ENCODE measurements at places on chromosomes 11 and 22.

DNA sequence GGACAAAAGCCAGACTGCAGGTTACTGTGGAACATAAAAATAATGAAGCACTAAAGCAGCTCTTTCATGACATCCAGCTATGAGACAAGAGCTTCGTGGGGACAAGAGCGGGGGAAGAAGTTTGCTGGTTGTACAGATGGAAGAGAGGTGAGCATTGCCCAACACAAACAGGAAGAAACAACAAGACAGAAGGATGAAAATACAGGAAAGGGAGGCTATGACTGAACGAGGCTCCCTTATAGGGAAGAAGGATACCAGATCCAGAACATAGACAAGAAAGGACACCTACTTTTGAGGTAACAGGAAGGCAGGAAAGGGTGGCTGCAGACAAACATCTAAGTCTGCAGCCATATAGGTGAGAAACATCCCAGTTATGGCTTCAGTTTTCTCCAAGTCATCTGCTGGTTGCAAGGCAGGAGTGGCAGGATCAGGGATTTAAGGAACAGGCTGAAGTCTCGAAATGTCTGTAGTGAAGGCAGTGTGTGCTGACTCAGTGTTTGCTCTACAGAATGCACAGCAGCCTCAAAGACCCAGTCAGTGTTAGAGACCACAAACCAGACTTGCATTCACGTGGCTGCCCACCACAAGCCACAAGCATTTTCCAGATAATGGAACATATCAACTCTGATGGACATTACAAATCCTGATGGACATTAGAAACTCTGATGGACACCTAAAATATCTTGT lies 1.9 kb downstream of the CLTCL1 start:
- no peak for DNase-seq

GRCh38 chr11:75524665-75525432 lies 892 bp downstream of the GDPD5 start:
- no peak for DNase-seq

DNA sequence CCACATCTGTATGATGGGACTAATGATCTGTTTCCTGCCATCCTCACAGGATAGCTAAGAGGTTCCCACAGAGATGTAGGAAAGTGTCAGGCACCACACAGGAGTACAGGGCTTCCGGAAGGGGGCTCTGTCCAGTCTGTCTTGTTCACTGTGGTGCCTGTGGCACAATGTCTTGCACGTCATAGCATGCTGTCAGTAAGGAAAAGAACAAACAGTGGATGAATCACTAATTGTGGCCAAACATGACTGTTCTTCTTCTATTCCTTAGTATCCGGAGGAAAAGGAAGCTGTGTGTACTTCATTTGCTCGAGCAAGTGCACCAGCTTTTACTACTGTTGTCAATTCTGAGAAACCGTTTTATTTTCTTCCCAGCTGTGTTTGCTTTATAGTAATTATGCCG lies 73.4 kb upstream of the YWHAH start:
- DNase-seq, result no peak

GRCh38 chr11:28339488-28339887 lies 231.3 kb downstream of the METTL15 start:
- DNase-seq, result no peak

DNA sequence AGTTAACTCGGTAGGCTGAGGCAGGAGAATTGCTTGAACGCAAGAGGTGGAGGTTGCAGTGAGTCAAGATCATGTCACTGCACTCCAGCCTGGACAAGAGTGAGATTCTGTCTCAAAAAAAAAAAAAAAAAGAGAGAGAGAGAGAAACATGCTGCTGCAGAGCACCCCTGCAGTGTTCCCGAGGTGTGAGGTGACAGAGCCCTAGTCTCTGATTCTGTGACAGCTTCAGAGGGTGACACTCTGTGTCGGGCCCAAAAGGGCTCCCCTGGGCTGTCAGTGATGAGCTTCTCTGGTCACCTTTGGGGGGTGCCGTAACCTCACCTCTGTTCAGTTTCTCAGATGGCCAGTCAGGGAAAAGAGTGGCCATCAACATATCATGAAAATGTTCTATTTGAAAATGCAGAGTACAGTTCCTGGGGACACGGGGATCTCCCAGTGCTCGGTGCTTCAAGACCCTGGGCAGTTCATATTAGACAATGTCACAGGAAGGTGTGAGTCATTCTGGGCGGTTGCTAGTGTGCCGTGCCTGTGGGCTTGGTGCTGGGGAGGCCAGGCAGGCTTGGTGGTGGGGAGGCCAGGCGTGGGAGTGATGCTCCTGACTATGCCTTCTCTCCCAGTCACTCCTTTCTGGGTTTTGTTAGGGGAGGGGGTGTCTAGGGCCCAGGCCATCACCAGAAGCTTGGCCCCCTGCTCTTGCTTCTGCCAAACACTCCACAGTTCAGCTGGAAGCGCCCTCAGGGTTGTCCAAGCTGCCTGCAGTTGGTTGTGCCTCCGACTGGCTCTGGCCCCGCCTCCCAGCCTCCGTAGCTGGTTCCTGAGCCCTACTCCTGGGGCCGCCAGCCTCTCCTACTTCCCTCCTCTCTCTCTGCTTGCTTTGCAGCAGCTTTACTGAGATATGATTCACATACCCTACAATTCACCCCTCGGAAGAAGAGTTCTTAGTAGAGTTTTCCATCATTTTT lies 52.5 kb upstream of the CLDN5 start:
- no peak for DNase-seq

- DNase-seq, result no peak
These were observed 172.1 kb downstream of the PGR start for GRCh38 chr11:100957499-100957898.

- DNase-seq, result no peak
These were observed 186.9 kb downstream of the EFCAB6 start for GRCh38 chr22:43625242-43625641.

- no peak for DNase-seq
These were observed 2.4 kb upstream of the SLCO2B1 start for GRCh38 chr11:75148436-75148983.

- no peak for DNase-seq
These were observed 55.2 kb upstream of the WNT7B start for GRCh38 chr22:46031965-46032851.

GRCh38 chr11:17764446-17765218 lies 30.1 kb downstream of the KCNC1 start:
- DNase-seq, result no peak

GRCh38 chr22:48422900-48423480 lies 1404.7 kb downstream of the BRD1 start:
- peak; percentile 41 for DNase-seq

DNA sequence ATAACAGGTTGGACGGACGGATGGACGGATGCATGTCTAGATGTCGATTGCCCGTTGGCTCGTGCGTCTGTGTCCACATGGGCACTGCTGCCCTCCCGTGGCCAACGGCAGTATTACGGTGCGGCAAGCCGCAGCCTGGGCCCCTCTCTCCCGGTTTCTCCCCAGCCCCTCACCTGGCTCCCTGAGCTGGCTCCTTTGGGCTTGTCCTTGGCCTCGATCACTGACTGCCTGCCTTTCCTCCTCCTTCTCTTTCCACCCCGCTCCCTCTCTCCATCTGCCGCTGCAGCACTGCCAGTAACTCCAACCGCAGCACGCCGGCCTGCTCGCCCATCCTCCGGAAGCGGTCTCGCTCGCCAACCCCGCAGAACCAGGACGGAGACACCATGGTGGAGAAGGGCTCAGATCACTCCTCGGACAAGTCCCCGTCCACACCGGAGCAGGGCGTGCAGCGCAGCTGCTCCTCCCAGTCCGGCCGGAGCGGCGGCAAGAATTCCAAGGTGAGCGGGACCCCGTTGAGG lies 77.3 kb downstream of the SCN3B start:
- DNase-seq, result peak; percentile 67

DNA sequence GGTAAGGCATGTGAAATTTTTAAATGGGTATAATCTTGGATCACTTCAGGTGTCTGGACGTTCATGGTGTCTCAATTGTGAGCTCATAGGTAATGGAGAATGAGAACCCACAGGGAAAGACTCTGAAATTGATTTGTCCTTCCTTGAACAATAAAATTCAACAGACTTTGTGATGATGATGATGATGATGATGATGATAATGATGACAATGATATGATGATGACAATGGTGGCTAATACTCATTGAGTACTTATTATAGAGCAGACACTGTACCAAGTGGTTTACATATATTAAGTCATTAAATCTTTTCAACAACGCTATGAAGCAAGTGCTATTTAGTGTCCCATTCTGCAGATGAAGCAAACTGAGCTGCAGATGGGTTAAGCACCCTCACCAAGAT lies 86.6 kb upstream of the BDNF start:
- no peak for DNase-seq

DNA sequence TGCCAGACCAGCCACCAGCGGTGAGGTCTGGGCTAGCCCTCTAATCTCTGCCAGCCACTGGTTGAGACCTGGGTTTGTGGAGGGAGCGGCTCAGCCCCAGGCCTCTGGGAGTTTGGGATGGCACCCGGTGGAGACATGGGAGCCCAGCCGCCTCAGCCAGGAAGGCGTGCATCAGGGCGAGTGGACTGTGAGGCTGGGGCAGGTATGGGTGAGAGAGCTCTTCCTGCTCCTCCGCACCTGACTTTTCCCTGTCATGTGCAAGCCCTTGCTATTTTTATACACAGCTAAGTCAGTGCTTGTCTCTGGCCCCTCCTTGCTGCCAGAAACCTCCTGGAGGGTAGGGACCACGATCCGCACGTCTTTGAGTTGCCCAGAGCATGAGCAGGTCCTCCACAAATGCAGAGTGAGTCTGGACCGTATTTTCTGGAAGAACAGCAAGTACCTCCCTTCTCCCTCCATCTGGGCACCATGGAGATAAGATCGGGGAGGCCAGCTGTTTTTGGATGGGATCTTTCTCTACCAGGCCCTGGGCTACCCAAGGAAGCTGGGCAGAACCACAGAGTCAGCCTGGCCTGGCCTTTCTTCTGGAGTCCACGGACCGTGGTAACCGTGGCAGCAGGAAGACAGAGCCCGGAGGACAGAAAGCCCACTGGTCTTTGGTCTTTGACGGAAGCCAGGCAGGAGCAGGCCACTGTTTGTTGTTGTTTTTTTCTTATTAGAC lies 53.3 kb downstream of the IGLL1 start:
- DNase-seq, result peak; percentile 71

DNA sequence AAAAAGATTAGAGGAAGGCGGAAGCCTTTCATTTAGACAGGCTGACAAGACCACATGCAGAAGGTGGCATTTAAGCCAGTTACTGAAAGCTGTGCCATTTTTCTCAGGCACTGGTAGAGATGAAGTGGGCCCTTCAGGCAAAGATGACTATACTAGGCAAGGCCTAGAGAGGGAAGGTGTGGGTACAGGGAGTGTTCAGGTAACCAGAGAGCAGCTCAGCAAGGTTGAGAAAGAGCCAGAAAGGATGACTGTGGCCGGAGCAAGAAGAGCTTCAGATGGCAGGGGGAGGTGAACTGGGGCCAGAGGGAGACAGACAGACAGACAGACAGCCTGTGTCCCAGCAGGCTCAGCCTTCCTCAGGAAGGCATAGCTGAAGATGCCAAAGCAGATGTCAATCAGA lies 88.1 kb upstream of the NARS2 start:
- DNase-seq, result no peak

DNA sequence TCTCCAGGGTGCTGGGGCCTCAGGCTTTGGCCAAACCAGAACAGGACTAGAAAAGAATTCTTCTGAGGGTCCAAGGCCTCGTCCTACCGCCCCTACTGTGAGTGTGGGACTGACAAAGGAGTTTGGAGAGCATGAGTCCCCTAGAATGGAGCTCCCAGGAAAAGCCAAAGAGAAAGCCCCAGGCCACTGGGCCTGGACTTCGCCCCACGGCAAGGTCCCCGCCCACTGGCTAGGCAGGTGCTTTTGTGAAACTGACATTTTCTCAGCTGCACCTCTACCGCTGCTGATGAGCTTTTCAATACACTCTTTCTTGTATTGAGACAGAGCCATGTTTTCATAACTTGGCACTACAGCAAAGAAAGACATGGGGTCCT lies 9.7 kb upstream of the FGF3 start:
- DNase-seq, result peak; percentile 64

DNA sequence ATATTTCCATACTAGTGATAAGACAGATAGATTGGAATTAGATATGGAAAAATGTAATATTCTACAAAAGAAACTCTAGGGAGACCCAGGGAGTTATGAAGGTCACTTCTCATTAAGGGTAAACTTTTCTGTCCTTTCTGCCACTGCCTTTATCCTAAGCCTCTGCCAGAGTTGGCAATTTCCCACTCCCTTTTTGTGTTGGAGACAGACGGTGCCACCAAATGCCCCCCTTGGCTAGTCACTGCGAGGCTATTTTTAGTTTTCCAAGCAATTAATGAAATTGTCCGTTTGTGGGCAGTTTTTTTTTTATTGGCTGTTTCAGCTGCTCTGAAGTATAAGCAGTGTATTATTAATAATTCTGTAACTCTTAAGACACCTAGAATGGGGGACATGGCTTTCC lies 67.6 kb upstream of the TENM4 start:
- DNase-seq, result no peak

- DNase-seq, result no peak
These were observed 114.0 kb downstream of the TBC1D22A start for GRCh38 chr22:46876357-46876934.

GRCh38 chr11:12474871-12475270 lies 97.5 kb downstream of the PARVA start:
- DNase-seq, result no peak

DNA sequence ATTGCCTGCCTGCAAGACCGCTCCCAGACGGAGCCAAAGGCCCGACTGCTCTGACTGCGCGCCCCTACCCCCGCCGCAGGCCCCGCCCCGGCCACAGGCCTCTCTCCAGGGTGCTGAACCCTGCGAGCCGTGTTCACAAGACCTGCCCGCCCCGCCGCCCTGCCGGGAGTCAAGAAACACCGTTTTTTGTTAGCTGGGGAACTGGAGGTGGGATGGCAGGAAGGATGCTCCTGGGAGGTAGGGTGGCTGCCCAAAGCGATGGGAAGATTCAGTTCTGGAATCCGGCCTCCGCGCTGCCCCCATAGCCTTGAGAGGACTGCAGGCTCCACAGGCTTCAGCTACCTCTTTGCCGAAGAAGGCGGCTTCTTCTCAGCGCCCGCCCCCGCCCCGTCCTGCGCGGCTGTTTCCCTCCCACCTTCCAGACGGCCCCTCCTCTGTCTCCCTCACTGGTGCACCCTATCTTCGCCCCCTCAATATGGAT lies 2.7 kb upstream of the PDE2A start:
- DNase-seq, result peak; percentile 92

- DNase-seq, result no peak
These were observed 11.5 kb downstream of the RTL6 start for GRCh38 chr22:44486538-44486937.

- peak; percentile 86 for DNase-seq
These were observed 29.7 kb downstream of the FAM83F start for GRCh38 chr22:40024201-40025061.

- peak; percentile 39 for DNase-seq
These were observed 41.9 kb downstream of the CERK start for GRCh38 chr22:46696229-46696518.

DNA sequence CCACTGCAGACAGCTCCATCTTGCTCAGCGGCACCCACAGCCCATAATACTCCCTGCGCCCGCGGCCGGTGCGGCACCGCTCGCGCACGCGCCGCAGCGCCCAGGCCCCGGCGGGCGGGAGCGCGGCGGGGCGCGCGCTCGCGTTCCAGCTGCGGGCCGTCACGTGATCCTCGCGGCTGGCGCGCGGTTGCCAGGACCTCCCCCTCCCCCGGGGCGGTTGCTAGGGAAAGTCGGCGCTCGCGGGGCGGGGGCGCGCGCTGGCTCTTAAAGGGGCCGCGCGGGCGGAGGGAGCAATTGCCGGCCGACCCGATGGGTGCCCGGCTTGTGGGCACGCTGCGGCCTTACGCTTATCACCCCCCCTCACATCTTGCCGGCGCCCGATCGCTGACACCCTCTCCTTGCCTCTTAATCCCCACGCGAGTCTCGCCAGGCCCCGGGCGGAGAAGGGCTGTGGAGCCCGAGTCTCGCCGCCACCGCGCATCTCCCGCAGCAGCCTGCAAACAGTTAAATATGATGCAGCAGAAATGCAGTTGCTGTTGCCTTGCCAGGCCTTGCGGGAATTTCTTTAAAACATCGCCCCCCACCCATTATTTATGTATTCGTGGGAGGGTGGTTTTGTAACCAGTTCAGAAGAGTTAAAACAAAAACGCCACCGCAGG lies at the start of gene CBX6:
Gene CBX6, minus strand, starts transcription at position 45 of the 659 bp plus-strand sequence. Its CDS starts 26 bp downstream, at position 19.
- peak; percentile 99 for DNase-seq

Measured in aorta (tissue), 5 donors.